Right forelimb (tissue), 1 donor: ENCODE measurements at places on chromosomes 1 and 21.
A peak's percentile ranks its signal among the peaks of the same experiment; 100 is the strongest.

- no peak for DNase-seq
These were observed 32.1 kb upstream of the TNFRSF1B start for GRCh38 chr1:12134716-12135115.

GRCh38 chr1:229384822-229385221 is 42.0 kb upstream of the CCSAP start:
- DNase-seq, result no peak

- no peak for DNase-seq
These were observed 591 bp downstream of the MRPL37 start for GRCh38 chr1:54200519-54200997.

DNA sequence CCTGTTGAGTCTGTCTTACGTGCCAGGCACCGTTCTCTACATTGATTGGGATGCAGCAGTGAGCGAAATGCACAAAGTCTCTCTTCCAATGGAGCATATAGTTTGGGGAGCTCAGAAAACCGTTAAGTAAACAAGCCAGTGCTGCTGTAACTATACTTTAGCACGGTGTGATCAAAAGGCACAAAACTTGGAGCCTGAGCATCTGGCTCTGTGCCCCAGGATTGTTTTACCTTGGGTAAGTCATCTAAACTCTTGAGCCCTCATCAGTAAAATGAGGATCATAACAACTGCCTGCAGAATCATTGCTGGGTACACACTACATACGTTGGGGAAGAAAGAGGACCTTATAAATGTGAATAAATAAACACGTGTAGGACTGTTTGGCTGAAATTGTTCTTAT is 1.8 kb downstream of the HHIPL2 start:
- no peak for DNase-seq

GRCh38 chr1:76632136-76632535 is 235.1 kb upstream of the ST6GALNAC5 start:
- DNase-seq, result no peak

- DNase-seq, result no peak
These were observed 23.3 kb downstream of the SHISA4 start for GRCh38 chr1:201911826-201912571.

- no peak for DNase-seq
These were observed 52.3 kb upstream of the TNFSF18 start for GRCh38 chr1:173103006-173103405.

- DNase-seq, result no peak
These were observed 28.2 kb downstream of the SLC30A10 start for GRCh38 chr1:219900201-219900600.

- no peak for DNase-seq
These were observed 848 bp upstream of the PYHIN1 start for GRCh38 chr1:158930504-158930903.

DNA sequence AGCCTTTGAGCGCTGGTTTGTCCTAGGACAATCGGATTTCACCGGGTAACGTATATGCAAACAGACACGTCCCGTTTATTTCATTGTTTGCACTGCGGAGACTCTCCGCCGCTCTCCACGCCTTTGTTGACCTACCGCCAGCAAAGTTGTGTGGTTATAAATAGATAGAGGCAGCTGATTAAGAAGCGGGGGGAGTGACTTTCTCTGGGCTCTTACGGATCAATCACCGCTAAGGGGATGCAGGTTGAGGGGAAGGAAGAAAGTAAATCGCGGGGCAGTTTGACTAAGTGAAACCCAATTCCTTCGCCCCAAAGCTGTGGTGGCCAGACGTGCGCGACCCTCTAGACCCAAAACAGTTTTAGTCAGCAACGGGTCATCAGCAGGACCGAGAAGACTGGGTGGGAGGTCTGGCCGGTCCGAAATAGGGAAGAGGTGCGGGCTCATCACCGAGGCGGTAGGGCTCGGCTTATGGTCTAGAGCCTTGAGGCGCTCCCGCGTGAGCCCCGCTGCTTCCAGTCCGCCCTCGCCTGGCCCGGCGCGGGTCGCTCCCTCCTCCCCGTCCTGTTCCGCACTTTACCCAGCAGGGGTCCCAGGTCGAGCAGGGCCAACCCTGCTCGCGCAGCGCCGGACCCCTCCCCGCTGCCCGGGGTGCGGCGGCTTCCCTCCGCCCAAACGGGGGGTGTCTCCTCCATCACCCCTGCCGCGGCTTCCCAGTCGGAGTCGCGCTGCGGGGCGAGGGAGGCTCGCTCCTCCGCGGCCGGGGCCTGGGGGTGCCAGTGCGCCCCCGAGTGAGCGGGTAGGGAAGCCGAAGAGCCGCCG is 120.8 kb upstream of the RRP15 start:
- peak; percentile 58 for DNase-seq

DNA sequence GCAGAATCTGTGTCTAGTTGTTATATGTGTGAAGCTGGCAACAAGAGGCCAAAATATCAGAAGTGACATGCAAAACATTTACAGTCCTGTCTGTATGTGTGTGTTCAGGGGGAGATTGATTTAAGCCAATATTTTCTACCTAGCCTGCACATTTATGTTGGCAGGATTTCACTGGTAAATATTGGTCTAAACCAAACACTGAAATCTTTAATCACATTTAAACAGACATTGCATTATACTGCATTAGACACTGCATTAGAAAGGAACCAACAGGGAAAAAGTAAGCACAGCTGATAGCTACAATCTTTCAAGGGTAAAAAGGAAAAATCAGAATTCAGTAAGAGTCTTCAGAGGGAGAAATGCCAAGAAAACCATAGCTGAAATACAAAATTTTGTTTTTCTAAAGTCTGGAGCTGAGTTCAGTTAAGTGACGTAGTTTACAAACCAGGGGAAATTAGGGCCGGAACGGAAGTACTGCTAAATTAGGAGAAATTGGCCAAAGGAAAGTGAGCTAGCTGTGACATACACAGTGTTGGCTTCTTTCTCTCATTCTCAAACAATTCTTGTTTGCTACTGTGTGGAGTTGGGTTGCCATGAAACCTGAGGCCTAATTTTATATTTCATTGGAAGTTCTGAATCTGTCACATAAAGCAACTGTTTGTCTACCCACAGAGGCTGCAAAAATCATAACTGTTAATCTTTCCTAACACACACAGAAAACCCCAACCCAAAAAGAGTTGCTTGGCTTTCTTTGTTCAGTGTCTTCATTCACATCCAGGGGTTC is 217.3 kb upstream of the SGIP1 start:
- no peak for DNase-seq

DNA sequence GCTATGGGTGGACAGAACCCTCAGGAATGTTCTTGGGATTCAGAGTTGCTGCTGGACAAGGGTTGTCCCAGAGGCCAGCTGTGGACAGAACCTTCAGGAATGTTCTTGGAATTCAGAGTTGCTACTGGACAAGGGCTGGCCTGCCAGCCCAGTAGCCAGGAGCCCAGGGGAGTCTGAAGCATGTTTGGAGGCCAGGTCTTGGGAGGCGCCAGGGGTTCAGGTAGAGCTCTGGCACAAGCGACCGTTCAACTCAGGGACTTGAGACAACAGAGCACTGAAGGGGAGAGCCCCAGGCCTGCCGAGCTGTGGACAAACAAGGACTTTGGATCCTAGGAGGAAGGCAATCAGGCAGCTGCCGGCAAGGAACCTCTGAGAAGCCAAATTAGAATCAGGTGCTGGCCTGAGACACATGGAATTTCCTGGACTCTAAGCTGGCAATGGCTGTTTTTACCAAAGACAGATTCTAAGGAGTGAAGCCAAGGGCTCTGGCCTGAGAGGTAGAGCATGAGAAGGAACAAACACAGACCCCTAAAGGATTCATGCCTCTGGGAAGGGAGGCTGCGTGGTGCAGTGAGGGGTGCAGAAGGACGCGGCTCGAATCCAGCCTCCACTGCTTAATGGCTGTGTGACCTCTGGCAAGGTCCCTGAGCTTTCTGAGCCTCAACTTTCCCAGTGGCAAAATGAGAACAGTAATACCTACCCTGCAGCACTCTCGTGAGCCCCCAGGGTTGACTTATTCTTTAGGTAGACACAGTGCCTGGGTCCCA is 13.4 kb downstream of the PLA2G5 start:
- no peak for DNase-seq

DNA sequence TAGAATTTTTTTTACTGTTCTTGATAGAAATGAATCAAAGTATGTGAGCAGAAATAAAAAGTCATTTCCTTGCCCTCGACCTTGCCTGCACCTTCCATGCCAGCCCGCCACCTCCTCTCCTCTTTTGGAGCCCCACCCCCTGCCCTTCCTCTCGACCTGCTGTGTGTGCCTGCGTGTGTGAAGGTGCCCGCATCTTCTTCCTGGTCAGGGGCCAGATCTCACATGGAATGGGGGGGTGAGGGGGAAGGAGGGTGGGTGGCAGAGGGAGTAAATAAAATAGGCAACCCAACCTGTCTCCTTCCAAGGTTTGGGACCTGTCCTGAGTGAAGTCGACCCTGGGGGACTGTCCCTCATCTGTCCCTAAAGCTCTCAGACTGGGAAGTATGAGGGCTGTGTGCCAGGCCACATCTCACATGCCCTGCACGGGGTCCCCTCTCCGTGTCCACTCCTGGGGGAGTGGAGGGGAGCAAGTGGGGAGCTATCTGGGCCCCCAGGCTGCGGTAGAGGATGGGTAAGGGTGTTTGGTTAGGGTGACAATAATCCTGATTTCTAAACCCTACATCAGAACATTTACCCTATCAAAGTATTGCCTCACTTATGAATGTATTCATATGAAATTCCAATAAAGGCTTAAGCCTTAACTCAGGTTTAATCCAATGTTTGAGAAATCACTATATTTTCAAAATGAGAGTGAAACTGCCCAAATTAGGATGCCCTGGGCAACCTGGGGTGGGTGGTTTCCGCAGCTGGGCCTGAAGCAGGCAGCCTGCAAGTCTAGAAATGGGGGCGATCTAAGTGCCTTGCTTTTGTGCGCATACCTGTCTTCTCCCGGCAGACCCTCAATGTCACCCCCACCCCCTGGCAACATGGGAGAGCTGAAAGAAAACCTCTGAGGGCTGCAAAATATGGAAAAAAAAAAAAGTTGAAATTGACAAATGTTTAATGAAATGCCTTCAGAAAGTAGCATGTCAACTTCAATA is 15.4 kb downstream of the AMPD2 start:
- peak; percentile 30 for DNase-seq

GRCh38 chr1:42136466-42136865 is 16.7 kb upstream of the GUCA2B start:
- no peak for DNase-seq

DNA sequence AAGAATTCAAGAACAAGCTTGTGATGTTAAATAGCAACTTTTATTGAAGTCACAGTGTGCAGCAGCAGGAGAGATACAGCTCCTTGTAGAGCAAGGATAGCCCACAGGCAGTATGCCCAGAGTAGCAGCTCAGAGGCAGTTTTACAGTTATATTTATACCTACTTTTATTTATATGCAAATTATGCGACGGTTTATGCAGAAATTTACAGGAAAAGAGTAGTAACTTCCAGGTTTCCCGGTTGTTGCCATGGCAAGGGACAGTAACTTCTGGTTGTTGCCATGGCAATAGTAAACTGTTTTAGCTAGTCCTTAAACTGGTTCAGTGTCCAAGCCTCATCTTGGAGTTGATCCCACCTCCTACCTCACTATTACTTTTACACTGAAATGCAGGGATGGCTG is 344.6 kb upstream of the LYPLAL1 start:
- peak; percentile 44 for DNase-seq

GRCh38 chr1:197862221-197862620 is 40.2 kb upstream of the C1orf53 start:
- DNase-seq, result no peak

DNA sequence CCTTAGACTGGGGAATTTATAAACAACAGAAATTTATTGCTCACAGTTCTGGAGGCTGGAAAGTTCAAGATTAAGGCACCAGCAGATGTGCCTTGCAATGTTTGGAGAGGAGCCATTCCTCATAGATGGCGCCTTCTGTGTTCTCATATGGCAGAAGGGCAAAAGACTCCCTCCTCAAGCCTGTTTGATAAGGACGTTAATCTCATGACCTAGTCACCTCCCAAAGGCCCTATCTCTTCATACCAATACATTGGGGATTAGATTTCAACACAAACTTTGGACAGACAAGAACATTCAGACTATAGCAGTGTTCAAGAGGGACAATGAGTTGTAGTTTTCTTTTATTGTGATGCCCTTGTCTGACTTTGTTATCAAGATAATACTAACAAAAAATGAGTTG is 34.3 kb downstream of the PSMG1 start:
- DNase-seq, result no peak

- peak; percentile 67 for DNase-seq
These were observed 117.0 kb downstream of the NAV1 start for GRCh38 chr1:201655910-201656309.

DNA sequence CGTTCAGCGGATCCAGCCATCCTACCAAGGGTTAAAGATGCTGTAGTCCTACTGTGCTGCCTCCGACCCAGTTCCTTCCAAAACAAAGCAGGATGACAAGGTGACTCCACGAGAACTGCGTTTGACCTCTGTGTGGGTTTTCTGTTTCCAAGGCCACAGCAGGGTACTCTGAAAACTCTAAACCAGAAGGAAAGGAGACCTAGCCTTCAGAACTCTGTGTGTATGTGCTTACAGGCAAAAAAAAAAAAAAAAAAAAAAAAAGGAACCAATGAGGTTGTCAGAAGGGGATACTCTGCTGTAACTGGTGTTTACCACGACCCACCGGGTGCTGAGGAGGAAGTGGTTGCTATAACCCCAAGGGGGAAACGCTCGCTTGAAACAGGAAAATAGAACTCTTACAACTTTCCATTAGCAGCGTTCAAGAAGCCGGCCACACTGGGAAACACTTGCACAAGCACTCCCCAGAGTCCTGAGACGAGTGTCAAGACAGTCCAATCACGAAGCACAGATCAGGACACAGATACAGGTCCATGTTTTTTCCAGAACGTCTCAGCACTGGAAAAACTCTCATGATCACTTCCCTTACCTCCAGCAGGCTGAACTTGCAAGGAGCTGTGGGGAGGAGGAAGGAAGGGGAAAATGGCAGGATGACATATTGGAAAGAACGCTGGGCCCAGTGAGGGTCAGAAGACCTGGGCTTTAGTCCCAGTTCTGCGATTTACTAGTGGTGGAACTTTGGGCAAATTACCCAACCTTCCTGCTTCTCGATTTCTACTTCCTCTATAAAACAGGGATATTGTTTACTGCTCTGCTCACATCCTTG is 64.0 kb downstream of the ITPKB start:
- DNase-seq, result no peak

DNA sequence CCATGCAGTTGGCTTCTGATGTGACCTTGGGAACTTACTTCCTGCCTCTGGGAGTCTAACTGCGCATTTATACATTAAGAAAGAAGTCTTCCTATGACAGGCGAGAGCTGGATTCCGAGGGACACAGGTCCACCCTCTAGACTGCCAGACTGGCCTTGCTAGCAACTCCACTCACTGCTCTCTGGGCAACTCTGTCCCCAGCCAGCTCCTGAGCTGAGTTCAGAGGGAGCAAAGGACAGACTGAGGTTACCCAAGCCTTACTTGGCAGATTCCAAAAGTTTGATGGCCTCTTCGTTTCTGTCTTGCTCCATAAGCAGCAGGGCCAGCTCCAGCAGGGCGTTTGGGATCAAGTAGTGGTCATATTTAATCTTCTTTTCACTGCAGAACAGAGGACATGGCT is 41.8 kb downstream of the TTC39A start:
- DNase-seq, result no peak

DNA sequence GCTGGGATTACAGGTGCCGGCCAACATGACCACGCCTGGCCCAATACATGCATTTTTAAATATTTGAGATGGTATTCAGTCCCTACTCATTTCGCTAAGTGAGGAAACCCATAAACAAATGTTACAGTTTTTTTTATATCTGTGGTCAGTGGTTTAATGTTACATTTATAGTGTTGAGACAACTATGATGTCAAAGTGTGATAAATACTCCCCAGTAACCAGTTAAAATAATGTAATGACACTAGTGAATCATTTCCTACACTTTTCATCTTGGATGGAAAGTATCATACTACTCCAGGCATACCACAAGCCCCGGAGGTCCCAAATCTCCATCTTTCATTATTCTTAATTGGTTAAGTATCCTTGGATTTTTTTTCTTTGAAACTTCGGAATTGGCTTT is 87.5 kb upstream of the KIF26B start:
- no peak for DNase-seq
